Right renal cortex interstitium (tissue), 3 donors: ENCODE measurements at places on chromosomes 3 and 15. TPM values are rescaled to one million over a fixed set of nuclear protein-coding genes. Genes with fewer than 3 reads are reported as not detected.

The SUSD5 gene
- polyA plus RNA-seq = 5.3 TPM

The FANCD2OS gene
- polyA plus RNA-seq = not detected

The PPARG gene
- polyA plus RNA-seq = 33.3 TPM

The CTXN2 gene
- polyA plus RNA-seq = not detected

The ABCC5 gene
- 48.7 TPM for polyA plus RNA-seq

The ARHGEF3 gene
- polyA plus RNA-seq = 81.0 TPM

The FANCD2 gene
- polyA plus RNA-seq = 19.5 TPM

The SYNPR gene
- polyA plus RNA-seq = 0.14 TPM

The MEGF11 gene
- polyA plus RNA-seq = 2.1 TPM

The CYP11A1 gene
- 1.6 TPM for polyA plus RNA-seq

The ATP6V1A gene
- 103 TPM for polyA plus RNA-seq

The SPSB4 gene
- polyA plus RNA-seq = 17.5 TPM

The PTH1R gene
- polyA plus RNA-seq = 144 TPM

The TGM4 gene
- 0.11 TPM for polyA plus RNA-seq

The CAMP gene
- polyA plus RNA-seq = 0.36 TPM

The CHRM5 gene
- polyA plus RNA-seq = 0.17 TPM

The RPLP1 gene
- 1,166 TPM for polyA plus RNA-seq

The FRMD5 gene
- 0.78 TPM for polyA plus RNA-seq

The GOLGA6D gene
- not detected for polyA plus RNA-seq

The NANOGP8 gene
- polyA plus RNA-seq = 0.22 TPM

The MST1R gene
- polyA plus RNA-seq = 0.62 TPM

The OIP5 gene
- 8.8 TPM for polyA plus RNA-seq

The C2CD4A gene
- polyA plus RNA-seq = 0.35 TPM

The LNP1 gene
- 7.3 TPM for polyA plus RNA-seq

The PSTPIP1 gene
- 0.98 TPM for polyA plus RNA-seq

The ECE2 gene
- 0.10 TPM for polyA plus RNA-seq

The C3orf22 gene
- polyA plus RNA-seq = 0.11 TPM

The MORC1 gene
- 0.68 TPM for polyA plus RNA-seq

The CDCP1 gene
- polyA plus RNA-seq = 1.1 TPM

The FOXL2NB gene
- polyA plus RNA-seq = not detected

The COL8A1 gene
- 5.3 TPM for polyA plus RNA-seq

The WDR93 gene
- 3.0 TPM for polyA plus RNA-seq

The TXNRD3 gene
- polyA plus RNA-seq = 21.2 TPM

The COL6A5 gene
- polyA plus RNA-seq = 0.07 TPM

The ARIH1 gene
- 197 TPM for polyA plus RNA-seq

The PPCDC gene
- 11.0 TPM for polyA plus RNA-seq

The TMEM207 gene
- polyA plus RNA-seq = 17.6 TPM

The KCNAB1 gene
- polyA plus RNA-seq = 3.7 TPM

The ADCY5 gene
- 13.2 TPM for polyA plus RNA-seq

The ERICH6 gene
- polyA plus RNA-seq = 1.2 TPM

The ARGFX gene
- polyA plus RNA-seq = not detected

The ITIH3 gene
- polyA plus RNA-seq = 4.1 TPM

The TRPM1 gene
- polyA plus RNA-seq = 0.18 TPM

The P2RY1 gene
- 3.1 TPM for polyA plus RNA-seq

The CFAP91 gene
- polyA plus RNA-seq = 25.5 TPM

The SST gene
- polyA plus RNA-seq = 0.26 TPM
